ENCODE measurements at places on chromosomes 2 and 18.

DNA sequence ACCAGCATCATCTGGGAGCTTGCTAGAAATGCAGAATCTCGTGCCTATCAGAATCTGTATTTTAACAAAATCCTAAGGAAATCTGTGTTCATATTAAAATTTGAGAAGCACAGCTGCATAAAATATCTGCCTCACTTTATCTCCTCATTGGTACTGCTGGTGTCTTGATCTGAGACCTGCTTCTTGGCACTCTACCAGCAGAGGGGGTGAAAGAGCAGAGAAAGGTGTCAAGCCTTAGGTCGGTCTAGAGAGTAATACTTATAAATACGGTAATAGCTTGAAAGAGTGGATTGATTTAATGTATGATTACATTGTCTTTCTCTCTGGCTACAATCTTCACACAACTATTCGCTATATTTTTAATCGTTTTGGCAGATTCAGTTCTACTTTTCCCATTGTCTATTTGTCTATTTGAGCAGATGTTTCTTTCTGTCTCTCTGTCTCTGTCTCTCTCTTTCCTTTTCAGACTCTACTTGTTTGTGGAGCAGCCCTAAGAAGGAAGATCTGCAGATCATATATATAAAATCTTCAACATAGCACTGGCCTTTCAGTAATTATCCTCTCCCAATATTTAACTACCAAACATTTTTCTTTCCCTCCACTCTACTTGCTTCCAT, 1.7 kb upstream of the GCG start:
- peak; percentile 70 for DNase-seq

- no peak for DNase-seq
Observed at GRCh38 chr2:161243905-161244304, 64.3 kb upstream of the PSMD14 start.

- DNase-seq, result no peak
Observed at GRCh38 chr18:59663096-59663495, 34.1 kb downstream of the CCBE1 start.

GRCh38 chr2:223588251-223588650, 13.9 kb downstream of the SCG2 start:
- DNase-seq, result no peak

DNA sequence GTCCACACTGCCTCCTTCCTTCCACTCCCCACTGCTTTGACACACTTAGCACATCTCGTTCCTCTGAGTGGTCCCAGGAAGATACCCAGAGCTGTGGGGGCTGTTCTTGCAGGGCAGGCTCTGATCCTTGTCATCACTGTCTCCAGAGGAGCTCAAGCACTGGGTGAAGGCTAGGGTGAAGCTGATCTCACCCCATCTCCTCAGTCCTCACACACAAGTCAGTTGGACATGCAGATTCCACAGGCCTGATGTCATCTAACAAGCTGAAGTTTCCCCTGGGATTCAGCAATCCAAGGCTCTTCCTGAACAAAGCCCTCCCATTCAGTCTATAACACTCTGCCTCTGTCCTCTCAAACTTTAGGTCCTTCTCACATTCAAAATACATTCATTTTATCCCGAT, 90.6 kb upstream of the RAB6C start:
- no peak for DNase-seq

DNA sequence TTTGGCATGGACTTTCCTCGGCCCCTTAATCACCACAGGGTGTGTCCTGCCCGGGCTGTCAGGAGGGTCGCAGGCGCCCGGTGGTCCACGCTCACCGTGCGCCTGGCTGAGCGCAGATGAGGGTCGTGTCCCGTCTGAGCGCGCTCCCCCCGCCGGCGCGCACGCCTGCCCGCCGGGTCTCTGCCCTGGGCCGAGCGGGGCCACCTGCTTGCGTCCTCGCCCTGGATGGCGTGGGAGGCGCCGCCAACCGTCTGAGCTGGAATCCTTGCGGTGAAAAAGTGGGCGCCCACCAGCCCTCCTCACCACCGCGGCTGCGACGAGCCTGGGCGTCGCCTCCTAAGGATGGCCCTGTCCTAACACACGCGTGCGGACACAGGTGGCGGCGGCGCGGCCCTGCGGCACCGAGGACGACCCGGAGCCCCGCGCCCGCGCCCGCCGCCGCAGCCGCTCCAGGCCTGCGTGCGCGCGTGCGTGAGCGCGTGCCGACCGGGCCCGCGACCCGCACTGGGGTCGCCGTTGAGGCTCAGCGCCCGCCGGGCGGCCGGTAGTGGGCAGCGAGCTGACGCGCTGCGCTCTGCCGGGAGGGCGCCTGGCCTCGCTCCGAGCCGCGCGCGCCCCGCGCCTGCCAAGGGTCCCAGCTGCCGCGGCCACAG, 126.6 kb downstream of the ARHGEF4 start:
- no peak for DNase-seq

- DNase-seq, result no peak
Observed at GRCh38 chr2:8391126-8391525, 290.7 kb upstream of the ID2 start.

DNA sequence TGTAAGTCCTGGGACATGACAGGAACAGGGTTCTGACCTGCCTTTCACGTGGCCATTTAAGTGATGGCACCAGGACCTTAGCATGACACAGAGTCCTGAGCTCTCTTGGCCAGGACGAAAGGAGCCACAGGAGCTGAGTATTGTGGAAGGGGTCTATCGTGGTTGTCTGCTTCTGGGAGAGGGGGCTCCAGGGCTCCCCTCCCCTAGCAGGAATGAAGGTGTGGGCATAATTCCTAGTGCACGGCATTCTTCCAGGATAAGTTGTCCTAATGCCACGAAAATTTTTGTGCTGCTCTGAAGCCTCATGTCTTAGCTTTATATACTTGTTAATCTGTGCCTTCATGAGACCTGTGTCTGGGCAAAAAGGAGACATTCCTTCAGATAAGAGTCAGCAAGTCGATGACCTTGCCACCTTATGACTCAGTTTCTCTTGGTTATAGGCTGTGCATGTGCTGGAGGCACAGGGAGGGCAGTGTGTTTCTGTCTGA, 17.1 kb downstream of the GATA6 start:
- peak; percentile 32 for DNase-seq

GRCh38 chr2:144343145-144343544, 176.8 kb downstream of the ZEB2 start:
- no peak for DNase-seq

- no peak for DNase-seq
Observed at GRCh38 chr2:169478745-169479256, 493 bp upstream of the BBS5 start.

DNA sequence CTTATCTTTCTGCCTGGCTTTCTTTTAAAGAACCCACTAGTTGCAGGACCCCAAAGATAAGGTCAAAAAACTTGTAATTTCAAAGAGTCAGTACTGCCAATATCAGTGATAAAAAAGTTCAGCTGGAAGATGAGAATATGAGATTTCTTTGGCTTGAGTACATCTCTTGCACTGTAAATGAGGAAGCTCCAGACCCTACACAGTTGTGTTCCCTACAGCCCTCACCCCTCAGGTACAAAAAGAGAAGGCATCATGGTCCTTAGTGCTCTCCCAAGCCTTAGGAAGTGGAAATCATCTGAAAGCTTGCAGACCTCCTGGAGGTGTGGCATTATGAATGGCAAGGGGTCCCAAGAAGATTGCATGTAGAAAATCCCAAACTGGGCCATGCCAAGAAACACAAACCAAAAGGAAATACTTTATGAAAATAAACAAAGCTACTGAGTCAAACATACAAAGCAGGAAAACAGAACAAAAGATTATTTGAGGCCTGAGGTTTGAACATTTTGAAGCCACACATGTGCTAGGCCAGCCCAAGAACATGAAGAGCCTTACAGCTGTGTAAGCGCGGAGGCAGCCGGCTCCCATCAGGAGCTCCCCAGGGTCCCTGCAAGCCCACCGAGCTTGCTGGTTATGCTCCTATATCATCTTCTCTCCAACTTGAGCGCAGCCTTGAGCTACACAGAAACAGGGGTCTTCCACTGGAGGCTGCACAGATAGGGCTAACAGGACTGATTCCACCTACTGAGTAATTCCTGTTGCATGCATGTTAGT, 217.0 kb downstream of the OSR1 start:
- DNase-seq, result no peak

DNA sequence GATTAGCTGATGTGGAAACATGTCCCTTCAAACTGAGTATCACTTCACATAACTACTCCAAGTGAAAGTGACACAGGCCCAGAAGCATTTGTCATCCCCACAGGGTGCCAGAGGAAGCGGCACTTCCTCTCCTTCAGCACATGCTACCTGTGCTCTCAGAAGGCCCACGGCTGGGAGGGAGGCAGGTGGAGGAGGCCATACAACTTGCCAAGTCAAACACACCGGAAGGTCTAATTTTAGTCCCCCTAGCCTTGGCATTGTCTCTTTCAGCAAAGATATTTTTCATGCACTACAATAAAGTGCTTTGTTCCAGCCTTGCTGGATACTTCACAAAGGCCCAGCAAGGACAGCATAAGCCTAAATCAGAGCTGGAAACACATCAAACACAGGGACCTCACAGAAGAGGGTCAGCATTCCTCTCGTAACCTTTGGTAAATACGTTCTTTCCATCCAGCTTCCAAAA, 38.0 kb downstream of the VSNL1 start:
- no peak for DNase-seq

GRCh38 chr2:212007972-212008371, 530.6 kb downstream of the ERBB4 start:
- DNase-seq, result no peak

- peak; percentile 90 for DNase-seq
Observed at GRCh38 chr2:216572582-216573578, 60.3 kb upstream of the IGFBP2 start.

DNA sequence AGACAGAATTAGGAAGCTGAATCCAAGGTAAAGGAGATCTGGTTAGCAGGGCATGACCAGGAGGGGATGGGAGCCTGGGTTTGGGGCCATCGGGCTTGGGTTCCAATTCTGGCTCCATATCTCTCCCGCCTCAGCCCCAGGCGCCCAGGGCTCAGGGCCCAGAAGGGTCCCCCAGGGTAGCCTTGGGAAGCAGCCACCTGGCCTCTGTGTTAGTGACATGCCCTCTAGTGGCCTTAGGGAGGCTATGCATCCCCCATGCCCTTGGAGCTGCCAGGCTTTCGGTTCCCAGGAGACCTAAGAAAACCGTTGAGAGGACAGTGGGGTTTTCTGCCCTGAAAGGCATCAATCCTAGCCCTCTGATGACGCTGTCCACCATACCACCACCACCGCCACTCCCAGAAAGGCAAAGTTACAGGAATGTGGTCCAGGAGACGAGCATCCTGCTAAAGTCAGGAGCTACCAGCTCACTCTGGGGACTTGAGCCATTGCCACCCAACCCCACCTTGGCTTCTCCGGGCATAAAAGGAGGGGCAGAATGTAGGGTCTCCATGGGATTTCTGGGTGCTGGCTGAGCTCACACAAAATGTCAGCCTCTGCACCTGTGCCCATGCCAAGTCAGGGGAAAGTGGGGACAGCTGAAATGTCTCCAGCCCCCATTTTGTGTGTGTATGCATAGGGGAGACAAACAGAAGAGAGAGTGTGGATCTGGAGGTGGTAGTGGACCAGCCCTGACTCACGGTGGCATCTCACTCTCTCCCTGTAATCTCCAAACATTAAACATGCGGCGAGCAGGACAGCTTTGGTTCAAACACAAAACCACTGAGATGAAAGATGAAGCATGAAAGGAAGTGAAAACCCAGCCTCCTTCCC, 56.5 kb downstream of the EMX1 start:
- DNase-seq, result peak; percentile 47

DNA sequence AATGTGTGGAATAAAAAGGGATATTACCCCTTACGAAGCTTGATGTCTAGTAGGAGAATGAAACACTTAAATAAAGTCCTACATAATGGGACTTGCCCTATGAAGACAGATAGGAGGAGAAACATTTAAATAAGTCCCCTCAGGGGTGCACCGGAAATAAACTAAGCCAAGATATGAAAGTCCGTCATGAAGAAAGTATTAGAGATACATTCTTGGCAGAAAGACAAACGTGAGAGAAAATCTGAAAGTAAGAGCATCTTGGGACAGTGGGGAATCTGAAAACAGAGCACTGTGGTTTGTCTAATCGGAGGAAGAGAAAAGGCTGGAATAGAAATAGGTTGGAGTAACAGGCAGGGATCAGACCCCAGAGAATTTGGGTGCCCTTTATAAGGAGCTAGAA, 516.9 kb upstream of the DSEL start:
- peak; percentile 3 for DNase-seq

- DNase-seq, result no peak
Observed at GRCh38 chr18:9694174-9694573, 13.9 kb upstream of the RAB31 start.

DNA sequence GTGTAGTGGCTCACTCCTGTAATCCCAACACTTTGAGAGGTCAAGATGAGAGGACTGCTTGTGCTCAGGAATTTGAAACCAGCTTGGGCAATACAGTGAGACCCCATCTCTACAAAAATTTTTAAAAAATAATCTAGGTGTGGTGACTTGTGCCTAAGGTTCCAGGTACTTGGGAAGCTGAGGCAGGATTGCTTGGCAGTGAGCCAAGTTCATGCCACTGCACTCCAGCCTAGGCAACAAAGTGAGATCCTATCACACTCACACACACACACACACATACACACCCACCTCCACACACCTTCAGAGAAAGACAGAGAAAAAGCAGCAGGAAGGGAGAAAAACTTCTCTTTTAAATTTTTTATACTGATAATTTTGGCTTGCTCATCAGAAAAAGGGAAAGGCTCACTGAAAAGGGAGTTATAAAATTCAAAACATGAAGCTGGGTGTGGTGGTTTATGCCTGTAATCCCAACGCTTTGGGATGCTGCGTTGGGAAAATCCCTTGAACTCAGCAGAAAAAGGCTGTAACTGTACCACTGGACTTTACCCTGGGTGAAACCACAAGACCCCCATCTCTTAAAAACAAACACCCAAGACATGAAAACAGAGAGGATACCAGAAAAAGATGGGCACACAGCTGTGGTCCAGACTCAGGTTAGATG, 25.7 kb downstream of the FAM168B start:
- DNase-seq, result no peak

GRCh38 chr2:100921685-100922161, 80.4 kb upstream of the RPL31 start:
- DNase-seq, result peak; percentile 10

GRCh38 chr2:159936471-159936870, 125.9 kb downstream of the PLA2R1 start:
- DNase-seq, result peak; percentile 29

DNA sequence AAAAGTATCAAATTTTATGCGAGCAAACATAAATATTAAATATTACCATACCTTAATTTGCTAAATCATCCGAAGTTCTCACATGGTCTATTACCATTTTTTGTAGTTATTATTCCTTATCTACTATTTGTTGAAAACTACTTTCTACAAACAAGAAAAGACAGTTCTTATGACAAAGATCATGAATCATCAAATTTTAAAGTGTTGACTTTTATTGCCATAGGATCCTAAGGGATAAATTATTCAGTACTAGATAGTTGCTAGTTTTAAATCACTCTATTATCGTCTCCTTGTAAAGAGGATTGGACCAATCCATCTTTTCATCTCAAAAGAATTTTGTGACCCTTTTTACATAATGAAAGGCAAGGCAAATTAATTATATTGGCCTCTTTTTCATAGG, 523.6 kb upstream of the TMEFF2 start:
- DNase-seq, result no peak
